ENCODE measurements at places on chromosomes 2 and 18.

GRCh38 chr2:100934504-100935371 is 67.4 kb upstream of the RPL31 start:
- no peak for DNase-seq

DNA sequence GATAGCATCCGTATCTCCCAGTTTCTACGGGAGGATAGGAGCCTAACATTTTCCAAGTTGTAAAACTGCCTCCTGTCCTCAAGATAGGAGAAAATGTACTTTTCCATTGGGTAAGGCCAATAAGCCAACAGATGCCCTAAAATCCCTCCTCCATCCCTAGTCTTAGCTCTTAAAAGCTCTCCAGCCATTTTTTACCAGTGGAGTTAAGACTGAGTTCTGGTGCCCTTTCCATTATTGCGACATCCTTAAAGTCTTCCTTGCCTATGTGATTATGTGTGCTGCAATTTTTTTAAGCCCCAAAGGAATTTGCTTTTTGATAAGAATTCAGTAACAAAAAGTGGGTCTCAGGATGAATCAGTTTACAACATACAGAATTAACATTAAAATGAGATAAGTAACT is 33.0 kb downstream of the LINC00305 start:
- DNase-seq, result no peak

- DNase-seq, result no peak
These were observed 402.5 kb upstream of the TRIB2 start for GRCh38 chr2:12314127-12314760.

GRCh38 chr2:50606145-50606544 is 425.8 kb downstream of the NRXN1 start:
- DNase-seq, result no peak

- DNase-seq, result no peak
These were observed 48.7 kb downstream of the SERTAD2 start for GRCh38 chr2:64605026-64605471.

- DNase-seq, result no peak
These were observed 700.0 kb upstream of the NXPH2 start for GRCh38 chr2:139480161-139480650.

GRCh38 chr2:236774171-236774570 is 204.5 kb downstream of the ACKR3 start:
- DNase-seq, result no peak

DNA sequence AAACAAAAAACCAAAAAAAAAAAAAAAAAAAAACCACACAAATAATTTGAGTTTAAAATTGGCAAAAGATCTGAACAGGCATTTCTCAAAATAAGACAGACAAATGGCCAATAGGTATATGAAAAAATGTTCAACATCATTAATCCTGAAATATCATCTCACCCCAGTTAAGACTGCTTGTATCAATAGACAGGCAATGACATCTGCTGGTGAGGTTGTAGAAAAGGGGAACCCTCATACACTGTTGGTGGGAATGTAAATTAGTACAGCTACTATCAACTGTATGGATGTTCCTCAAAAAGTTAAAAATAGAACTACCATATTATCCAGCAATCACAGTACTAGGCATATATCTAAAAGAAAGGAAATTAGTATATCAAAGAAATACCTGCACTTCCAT is 523.1 kb downstream of the XIRP2 start:
- DNase-seq, result no peak

GRCh38 chr2:170997893-170998597 is 69.0 kb downstream of the GORASP2 start:
- no peak for DNase-seq

DNA sequence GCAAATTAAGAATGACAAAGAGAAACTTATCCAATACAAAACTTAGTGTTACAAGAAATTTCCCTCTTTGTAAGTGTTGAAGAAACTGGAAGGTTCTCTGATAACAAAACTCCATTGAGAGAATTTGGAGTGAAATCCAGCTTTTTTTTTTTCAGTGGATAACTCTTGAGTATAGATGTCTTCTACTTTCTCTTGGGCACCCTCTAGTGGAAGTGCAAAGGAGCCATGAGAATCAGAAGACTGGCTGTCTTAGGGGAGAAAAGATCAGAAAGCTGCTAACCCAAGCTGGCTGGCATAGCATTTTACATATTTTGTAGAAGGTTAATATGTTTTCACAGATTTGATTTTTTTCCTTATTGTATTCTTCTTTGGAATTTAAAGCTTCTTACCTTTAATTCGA is 138.8 kb upstream of the SATB2 start:
- no peak for DNase-seq

DNA sequence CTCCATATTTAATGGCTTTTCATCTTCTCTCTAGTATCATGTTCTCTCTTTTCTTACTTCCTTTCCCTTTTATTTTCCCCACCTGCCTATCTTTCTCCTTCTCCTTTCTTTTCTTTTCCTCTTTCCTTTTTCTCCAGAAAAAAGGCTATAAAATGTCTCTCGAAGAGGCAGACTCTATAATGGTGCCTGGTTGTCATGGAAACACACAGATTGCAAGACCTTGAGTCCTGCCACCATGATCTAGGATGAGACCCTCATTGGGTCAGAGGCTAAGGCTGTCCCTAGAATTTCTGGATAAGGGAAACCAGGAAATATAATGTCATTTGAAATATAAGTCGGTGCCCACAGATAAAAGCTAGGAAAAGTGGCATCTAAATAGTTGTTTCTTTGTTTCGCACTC is 36.5 kb upstream of the LHCGR start:
- no peak for DNase-seq

DNA sequence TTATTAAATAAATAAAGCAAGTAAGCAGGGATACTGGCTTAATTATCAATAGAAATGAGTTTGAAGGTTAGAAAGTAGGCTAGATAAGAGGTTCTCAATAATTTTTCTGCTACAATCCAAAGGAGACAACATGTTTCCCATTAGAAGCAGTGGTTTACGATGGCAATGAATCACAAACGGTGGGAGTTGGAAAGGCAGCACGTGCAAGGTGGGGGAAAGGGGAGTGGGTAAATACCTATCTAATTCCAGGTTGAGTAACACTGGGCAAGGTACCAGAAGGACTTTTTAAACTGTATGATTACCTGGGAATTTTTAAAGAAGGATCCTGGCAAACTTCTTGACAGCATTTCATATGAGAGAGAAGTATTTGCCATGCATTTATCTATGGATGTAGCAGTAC is 289.9 kb downstream of the NBAS start:
- no peak for DNase-seq

DNA sequence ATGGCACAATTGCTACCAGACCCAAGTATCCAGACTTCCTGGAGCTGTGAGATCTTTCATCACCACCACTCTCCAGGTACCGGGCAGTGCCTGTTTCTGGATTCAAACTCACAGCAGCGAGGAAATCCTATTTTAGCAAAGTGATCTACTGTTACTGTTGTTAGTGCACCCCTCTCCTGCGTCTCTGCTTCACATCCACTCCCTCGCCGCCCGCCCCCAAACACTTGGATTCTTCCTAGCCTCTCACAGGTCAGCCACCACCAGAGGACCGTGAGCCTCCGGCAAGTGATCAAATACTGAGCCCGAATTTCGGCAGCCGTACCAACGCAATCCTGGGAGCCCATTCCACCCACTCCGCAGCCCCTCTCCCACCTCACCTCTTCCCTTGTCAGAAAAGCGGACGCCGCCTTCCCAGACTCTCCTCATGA is 519 bp downstream of the METTL4 start:
- DNase-seq, result peak; percentile 75

DNA sequence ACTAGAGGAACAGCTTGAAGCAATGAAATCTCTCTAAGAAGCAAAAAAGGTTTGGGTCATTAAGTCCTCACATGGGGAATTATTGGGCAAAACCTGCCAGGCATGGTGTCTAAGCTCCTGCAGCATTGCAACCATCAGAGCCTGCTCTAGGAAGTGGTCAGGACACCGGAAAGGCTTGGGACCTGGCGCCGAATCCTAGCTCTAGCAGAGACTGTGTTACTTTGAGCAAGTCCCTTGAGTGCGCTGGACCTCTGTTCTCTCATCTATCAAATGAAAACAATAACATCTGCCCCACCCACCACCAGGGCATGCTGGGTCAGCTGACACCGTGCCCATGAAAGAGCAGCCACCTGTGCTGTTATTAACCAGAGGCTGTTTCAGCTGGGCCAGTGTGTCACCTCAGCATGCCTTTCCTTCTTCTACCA is 6.3 kb downstream of the TMEM127 start:
- DNase-seq, result no peak

- DNase-seq, result no peak
These were observed 1.4 kb downstream of the TTC39C start for GRCh38 chr18:24015639-24016631.

DNA sequence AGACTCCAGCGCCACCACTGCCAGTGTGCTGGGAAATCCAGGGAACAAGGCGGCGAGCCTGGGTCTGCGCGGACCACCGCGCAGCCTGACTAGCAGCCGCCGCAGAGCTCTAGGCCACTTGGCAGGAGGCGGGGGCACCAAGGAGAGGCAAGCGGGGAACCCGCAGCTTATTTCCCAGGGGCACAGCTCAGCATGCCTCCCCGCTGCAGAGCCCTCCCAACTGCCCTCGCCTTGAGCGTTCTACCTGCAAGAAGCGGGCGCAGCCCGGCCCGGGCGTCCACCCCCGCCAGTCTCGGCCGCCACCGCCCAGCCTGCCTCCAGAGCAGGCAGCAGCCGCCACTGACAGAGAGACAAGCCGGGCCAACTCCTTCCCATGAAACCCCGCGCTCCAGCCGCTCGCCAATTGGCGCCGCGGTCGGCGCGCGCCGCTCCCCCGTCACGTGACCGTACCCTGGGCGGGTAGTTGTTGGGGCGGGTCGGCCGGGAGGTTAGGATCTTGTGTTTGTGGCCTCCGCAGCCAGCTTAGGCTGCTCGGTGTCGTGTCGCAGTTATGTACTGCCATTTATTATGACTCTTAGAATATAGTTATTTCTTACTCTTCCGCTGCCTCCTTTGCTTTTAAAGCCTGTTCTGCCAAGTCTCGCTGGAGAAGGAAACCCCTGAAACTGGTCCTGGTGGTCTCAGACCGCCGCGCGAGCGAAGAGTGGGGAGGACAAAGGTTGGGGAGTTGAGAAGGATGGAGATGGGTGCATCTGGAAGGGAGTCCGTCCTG is at the start of gene LNPK:
Gene LNPK, minus strand, starts transcription at position 352 of the 772 bp plus-strand sequence. CDS start 6,683 bp downstream, outside the sequence.
- peak; percentile 89 for DNase-seq

- DNase-seq, result no peak
These were observed 19.4 kb upstream of the TMX3 start for GRCh38 chr18:68734308-68734707.
